Adipocyte (in vitro differentiated cells): ENCODE measurements at places on chromosomes 2 and 18.

GRCh38 chr2:8243748-8244400 is 438.0 kb upstream of the ID2 start:
- DNase-seq, result no peak

- DNase-seq, result no peak
These were observed 142.4 kb upstream of the MEX3C start for GRCh38 chr18:51339856-51340255.

DNA sequence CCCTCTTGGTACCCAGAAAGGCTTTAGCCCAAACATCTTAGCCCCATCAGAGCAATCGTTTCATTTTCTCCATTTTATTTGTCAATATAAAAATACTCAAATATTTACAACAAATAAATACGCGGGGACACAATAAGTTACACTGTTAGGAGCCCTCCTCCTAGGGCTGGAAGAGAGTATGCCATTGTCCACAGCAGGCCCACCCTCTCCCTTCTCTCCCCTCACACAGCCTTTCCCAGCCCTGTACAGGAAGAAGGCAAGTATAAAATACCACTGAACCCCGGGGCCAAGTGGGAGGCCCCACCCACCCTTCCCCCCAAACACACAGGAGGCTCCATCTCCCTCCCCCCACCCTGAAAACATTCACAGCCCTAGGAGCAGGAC is 1.9 kb upstream of the ANKRD39 start:
- DNase-seq, result no peak

DNA sequence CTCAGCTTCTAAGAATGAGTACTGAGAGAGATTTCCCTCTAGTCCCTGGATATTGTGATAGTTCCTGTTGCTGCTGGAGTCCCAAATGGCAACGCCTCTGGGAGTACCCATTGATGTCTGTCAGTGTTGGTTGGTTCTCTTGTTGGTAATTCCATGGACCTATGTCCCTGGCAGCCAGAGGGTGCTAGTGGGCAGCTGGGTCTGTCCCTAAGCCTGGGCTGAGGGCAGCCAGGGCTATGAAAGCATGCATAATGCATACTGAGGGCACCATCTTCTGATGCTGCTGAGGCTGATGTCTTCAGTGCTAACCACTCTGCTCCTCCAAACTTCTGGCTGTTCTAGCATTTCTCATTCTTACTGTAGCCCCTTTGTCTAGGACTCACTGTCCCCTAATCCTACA is 35.9 kb downstream of the NABP1 start:
- DNase-seq, result no peak
